Hindlimb muscle (tissue), 1 donor: ENCODE measurements at places on chromosomes 6 and 20. TPM values are rescaled to one million over a fixed set of nuclear protein-coding genes. Genes with fewer than 3 reads are reported as not detected.
A peak's percentile ranks its signal among the peaks of the same experiment; 100 is the strongest.

DNA sequence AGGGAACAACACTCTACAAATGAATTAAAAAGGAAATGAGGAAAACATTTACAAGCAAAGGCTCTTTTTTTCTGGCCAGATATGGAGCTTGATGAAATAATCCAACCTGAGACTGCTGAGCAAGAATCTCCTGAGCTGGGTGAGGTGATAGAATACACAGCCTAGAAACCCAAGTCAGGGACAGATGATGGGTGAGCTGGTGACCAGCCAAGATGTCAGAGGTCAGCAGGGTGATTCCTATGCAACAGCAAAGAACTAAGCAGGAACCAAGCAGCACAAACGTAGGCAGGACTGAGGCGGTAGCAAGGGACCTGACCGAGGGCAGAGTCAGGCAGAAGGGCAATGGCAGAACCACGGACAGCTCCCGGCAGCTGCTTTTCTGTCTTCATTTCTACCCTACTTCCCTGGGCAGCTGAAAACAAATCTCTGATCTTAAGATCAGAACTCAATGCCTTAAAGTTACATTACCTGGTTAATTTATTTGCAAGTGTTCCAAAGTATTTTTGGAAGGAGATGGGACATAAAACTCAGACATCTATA lies 75.1 kb downstream of the CDC40 start:
- no peak for DNase-seq

DNA sequence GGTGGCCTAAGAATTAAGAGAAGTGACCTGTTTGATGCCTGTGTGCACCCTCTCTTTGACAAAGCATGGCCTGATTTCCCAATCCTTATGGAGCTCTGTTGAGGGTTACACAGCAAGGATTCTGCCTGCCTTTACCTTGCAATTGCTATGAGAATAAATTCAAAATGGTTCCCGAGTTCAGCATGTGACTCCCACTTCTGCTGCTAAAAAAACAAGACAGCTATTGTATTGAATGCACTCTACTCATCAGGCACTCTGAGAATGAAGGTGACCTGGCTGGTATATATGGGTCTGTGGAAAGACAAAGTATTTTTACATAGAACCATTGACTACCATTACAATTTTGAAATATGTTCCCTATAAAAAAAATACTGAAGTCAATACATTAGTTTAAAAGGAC lies 190.3 kb downstream of the ATXN1 start:
- no peak for DNase-seq

GRCh38 chr6:24529985-24530384 lies 35.2 kb downstream of the ALDH5A1 start:
- no peak for DNase-seq

DNA sequence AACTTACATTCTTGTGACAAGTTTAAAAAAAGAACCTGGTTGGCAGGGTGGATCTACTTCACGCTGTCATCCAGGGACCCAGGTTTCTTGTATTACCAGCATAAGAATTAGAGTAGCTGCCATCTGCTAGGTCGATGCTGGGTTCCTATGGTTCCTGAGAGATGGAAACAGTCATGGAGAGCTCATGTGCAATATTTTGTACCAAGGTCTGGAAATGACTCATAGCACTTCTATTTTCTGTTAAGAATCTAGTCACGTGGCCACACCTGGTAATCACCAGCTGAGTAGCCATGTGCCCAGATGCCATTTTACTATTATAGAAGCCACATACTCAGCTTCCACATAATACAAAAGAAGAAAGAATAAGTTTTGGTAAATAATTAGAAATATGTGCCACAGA lies 171.3 kb downstream of the CD83 start:
- no peak for DNase-seq

TP53TG5 gene
- 0.89 TPM for polyA plus RNA-seq

DNA sequence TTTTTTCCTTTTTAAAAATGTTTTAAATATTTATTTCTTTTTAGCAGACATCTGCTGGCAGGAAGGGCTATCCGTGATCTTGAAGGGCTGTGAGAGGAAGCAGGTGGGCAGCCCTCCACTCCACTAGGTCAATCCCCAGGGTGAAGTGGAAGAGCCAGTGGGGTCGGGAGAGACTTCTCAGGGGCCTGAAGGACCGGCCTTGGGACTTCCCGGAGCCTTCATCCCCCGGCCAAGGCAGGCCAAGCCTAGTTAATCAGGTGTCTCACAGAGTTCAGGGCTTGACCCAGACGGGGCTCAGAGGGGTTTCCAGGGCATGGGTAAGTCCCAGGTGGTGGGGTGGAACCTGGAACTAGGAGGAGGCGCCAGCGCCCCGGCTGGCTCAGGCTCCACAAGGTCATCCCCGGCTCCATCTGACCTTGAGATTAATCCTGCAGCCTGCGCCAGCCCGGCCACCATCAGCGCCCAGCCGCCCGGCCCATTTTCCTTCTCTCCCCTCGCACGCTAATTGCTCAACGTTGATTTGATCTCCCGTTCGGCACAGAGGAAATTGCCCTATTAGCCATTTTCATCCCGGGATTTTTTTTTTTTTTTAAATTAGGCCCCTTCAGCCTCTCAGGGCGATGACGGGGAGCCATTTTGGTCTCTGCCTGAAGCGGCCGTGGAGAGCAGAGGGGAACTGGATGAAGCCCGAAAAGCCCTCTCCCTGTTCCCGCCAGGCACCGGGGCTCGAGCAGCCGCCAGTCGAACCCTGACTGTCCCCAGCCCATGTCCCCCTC lies 44.4 kb downstream of the MDFI start:
- no peak for DNase-seq

TRIM31 gene
- not detected for polyA plus RNA-seq

KCNQ5 gene
- polyA plus RNA-seq, result 0.76 TPM

- peak; percentile 67 for DNase-seq
Observed at GRCh38 chr6:292506-293192, 362 bp downstream of the DUSP22 start.

OR2H2 gene
- not detected for polyA plus RNA-seq

DNA sequence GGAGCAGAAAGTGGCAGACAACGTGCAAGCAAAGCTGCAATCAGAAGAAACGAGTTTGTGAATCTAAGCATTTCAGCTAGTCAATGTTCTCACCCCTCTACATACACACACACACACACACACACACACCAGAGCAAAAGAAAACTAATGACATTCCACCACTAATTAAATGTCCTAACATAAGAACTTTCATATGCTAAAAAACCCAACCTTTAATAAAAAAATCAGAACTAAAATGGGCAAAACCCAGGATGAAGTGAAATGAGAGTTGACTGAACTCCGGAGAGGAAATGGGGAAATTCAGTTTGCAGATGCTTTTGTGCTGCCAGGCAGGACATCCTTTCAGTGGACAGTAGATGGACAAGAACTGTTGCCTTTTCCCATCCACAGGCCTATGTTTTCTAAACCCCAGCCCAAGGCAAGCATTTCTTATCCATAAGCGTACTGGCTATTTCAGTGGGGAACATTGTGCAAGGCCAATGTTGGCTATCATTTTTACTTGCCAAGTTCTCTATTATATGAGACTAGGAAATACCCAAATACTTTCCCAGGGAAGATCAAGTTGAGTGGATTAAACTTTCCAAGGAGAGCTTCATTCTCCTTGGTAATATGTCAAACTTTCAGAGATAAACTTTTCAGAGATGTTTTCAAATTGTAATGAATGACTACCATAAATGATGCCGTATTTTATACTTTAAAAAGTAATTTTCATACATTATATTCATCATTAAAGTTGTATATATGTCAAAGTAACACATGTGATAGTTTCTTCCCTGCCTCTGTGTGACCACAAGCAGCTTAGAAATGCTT lies 27.3 kb downstream of the RIN2 start:
- DNase-seq, result no peak

GRCh38 chr20:16028923-16029322 lies 544.3 kb downstream of the KIF16B start:
- DNase-seq, result no peak

ZHX3 gene
- 9.2 TPM for polyA plus RNA-seq

GRCh38 chr6:54801669-54802068 lies 44.9 kb upstream of the FAM83B start:
- DNase-seq, result no peak

GRCh38 chr20:50758469-50758868 lies 27.1 kb downstream of the PARD6B start:
- no peak for DNase-seq

DNA sequence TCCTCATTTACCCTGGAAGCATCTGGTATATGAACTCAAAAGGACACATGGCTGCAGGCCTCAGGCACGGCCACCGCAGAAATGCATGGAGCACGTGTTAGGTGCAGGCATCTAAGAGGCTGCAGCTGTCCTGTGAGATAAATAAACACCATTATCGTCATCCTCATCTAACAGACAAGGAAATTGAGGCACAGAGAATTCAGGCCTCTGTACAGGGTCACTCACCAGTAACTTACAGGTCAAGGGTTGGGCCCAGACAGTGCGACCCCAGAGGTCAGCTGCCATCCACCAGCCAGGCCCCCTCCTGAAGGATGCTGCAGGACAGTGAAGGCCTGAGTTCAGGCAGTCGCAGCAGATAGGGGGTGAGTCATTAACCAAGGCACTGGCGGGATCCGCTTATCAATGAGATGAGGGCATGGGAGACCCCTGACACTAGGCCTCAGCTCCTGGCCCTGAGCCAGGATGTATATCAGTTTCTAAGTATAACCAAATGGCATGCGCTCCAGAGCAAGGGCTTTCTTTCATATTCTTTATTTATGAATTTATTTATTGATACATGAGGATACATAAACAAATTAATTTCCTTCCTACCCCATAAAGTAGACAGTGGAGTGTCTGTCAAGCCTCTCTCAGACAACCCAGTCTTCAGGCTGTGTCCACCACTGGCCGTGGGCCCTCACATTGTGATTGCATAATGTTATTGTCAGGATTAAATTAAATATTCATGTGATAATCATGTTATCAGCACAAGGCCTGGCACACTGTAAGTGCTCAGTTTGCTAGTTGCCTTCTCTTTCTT lies 316.9 kb downstream of the QKI start:
- no peak for DNase-seq

DNA sequence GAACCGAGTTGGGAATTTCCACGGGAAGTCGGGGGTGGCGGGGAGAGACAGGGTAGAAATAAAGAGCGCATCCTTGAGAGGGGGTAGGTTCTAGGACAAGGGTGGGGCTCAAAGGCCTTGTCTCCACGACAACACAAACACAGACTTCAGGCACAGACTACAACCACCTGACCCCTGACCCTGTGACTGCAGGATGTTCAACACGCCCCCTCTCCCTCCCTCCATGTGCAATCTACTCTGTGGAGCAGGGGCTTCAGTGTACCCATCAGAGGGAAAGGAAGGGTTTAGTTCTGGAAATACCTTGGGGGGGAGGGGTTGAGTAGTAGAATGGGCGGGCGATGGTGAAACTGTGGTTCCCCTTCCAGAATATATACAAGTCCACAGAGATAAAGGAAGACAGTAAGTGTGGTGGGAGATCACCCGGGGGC lies 651 bp upstream of the TAPBP start:
- peak; percentile 77 for DNase-seq

- no peak for DNase-seq
Observed at GRCh38 chr20:62494980-62495748, 19.4 kb upstream of the GATA5 start.

CST1 gene
- not detected for polyA plus RNA-seq

ACSS1 gene
- polyA plus RNA-seq, result 24.4 TPM

- no peak for DNase-seq
Observed at GRCh38 chr6:72248621-72249020, 362.3 kb downstream of the RIMS1 start.

DNA sequence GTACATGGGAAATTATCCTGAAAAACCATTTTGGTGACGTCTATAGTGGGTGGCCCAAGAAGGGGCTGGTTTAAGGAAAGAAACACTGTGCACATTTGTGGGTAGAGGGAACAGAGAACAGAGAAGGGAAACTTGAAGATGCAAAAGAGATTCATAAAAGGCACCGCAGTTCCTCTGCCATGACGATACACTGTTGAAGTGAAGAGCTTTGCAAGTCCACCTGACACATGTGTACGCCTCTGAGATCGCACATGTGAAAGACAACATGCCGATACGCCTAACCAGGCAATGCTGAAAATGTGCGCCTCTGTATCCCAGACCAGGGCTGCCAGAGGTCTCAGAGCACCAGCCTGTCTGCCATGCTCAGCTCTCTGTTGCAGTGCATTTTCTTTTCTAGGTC lies 180.9 kb downstream of the KIF16B start:
- no peak for DNase-seq

CDC40 gene
- polyA plus RNA-seq, result 14.2 TPM

DNA sequence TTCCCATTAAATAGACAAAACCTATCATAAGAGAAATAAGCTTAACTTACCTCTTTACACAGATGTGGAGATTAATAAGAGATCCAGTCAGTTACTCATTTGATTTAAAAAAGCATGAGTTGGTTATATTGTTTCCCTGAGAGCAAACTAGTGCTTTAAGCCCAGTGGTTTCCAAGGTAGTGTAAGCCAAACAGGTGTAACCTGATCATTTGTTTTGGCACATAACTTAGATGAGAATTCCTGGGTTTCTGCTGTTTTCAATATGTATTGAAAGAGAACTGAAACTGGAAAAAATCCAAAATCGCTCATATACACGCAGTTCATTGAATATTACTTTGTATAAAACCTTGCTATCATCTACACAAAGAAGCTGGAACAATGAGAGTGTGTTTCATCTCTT lies 30.5 kb upstream of the SMIM8 start:
- peak; percentile 6 for DNase-seq

GRCh38 chr6:88989215-88989614 lies 25.8 kb upstream of the RNGTT start:
- DNase-seq, result peak; percentile 6

PXMP4 gene
- polyA plus RNA-seq, result 11.1 TPM

DNA sequence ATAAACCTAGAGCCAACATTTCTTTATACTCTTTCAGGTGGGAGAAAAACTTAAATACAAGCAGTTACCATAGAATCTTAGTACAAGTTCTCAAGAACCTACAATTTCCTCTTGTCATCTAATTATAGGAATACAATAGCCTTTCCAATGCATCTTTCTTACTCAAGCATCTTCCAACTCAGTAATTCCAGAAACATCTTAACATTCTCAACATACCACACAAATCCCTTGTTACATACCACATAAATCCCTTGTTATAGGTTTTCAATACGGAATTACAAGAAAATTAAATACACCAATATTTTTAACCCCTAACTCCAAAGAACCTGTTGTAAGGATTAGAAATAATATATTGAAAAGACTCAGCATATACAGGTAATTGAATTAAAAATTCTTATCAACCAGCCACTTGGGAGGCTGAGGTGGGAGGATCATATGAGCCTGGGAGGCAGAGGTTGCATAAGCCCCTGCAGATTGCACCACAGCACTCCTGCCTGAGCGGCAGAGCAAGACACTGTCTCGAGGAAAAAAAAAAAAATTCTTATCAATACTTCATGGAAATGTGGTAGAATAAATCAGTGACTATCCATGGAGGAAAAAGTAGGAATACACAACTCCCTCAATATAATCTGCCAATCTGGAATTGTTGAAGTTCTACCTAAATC lies 127.5 kb upstream of the CCDC28A start:
- no peak for DNase-seq

DNA sequence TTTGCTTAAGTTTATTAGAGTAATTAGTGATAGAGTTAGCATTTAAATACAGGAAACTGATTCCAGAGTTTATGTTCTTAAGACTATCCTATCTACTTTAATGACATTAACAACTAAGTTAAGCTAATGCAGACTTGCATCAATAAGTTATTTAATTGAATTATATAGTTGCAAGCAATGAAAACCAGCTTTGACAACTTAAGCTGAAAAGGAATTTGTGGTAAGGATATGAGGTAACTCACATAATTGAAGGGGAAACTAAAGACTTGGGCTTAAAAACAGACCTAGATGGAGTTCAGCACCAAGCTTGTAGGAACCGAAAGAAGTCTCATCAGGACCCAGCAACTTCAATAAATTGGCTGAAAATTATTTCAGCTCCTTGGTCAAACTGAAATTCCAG lies 222.3 kb downstream of the IBTK start:
- DNase-seq, result no peak
